ENCODE measurements at places on chromosomes 3 and 15. TPM values are rescaled to one million over a fixed set of nuclear protein-coding genes. Genes with fewer than 3 reads are reported as not detected.

GRCh38 chr3:177336873-177337450, 139.7 kb upstream of the TBL1XR1 start:
- no peak for ATAC-seq

GOLGA8T gene
- total RNA-seq: not detected

DNA sequence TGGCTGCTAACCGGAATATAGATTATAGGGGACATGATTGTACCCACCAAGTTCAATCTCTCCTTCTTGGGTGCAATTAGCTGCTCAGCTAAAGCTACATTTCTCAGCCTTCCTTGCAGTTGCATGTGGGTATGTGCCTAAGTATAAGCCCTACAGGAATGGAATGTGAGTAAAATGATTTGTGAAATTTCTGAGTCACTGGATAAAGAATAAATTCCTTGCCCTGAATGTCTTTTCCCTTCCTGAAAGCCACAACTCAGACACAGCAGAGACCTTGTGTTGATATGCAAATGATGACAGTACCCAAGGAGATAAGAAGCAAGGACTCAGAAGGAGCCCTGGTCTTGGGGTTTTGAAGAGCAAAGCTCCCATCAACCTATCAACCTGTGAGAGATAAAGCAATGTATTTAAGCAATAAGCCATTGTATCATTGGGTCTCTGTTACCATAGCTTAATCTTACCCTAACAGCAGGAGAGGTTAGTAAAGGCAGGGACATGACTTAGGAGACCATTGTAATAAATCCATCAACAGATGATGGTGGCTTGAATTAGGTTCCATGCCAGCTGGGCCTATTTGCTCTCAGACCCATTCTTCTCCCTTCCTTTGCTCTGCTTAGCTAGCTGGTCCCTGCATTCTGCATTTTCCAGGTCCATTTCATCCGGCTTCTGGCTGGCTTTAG, 25.6 kb upstream of the ZNF280D start:
- no peak for ATAC-seq

DNA sequence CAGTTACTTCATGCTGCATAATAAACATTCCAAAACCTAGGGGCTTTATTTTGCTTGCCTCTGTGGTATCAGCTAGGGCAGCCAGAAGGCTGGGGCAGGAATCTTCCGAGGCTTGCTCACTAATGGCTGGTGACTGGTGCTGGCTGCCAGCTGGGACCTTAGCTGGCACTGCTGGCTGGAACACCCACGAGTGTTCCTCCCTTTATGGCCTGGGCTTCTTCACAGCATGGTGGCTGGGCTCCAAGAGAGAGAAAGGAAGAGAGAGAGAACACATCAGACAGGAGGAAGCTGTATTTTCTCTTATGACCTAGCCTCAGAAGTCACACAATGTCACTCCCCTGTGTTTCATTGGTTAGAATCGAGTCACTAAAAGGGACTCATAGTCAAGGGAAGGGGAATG, 23.9 kb upstream of the CDCP1 start:
- ATAC-seq: peak; percentile 63

GRCh38 chr15:67456677-67457529, 64.0 kb upstream of the C15orf61 start:
- no peak for ATAC-seq

GRCh38 chr3:43970920-43971319, 270.8 kb upstream of the TOPAZ1 start:
- ATAC-seq: no peak

DNA sequence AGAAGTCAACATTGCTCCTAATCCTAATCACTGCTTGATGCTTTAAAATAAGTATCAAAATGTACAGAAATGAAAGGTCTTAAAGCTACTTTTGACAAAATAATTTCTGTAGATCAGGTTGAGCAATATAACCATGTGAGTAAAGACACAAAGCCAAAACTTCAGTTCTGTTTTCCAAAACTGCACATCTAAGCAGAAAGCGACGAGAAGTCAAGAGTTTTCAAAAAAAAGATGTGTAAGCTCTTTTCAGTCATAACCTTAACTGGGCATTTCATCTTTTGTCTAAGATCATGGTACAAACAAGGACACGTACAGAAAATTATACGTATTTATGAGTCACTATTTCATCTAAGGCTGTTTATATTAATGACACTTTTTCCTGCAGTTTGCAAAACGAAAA, 608.8 kb downstream of the FOXP1 start:
- peak; percentile 34 for ATAC-seq

INSYN1 gene
- 17.6 TPM for total RNA-seq

SYNPR gene
- 0.47 TPM for total RNA-seq

CYP1A2 gene
- not detected for total RNA-seq

- ATAC-seq: peak; percentile 83
Observed at GRCh38 chr15:78108300-78109084, 16.1 kb downstream of the SH2D7 start.

MLF1 gene
- 9.5 TPM for total RNA-seq

PRR23B gene
- total RNA-seq: not detected

AGBL1 gene
- not detected for total RNA-seq

All from gastroesophageal sphincter (tissue), 4 donors.